MM.1S (cell line): ENCODE measurements at places on chromosomes 2 and 18.

DNA sequence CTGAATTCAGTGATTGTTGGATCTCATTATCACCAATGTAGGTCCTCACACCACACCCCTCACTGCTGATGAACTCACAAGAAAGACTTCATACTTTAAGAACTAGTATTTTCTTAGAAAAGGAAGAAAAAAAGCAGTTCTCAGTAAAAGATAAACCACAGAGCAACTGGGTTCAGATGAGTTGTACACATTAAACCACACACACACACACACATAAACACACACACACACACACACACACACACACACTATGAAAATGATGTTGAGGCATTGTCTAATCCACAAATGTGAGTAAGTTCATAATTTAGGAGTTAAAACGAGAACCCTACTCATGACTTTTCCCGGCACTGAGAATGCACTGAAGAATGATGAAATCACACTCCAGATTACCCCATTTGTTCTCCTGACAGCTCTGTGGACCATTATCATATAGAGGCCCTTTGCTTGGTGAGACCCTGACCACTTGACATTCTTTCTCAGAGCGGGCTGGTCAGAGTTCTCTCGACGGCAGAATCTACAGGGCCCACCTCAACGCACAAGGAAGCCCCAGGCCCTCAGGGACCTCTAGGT lies 106.2 kb downstream of the BCL2 start:
- H3K36me3 ChIP-seq: no peaks in the 10 kb centered on the region
- H3K27ac ChIP-seq: no peak overlapping the region
- peaks cover 28% of the 10 kb centered on the region for H3K4me1 ChIP-seq
- H3K27me3 ChIP-seq: no peaks in the 10 kb centered on the region

GRCh38 chr18:48749768-48750167 lies 201.0 kb downstream of the SMAD7 start:
- no peak overlapping the region for H3K4me3 ChIP-seq
- no peaks in the 10 kb centered on the region for H3K4me1 ChIP-seq
- H3K27me3 ChIP-seq: no peaks in the 10 kb centered on the region
- no peaks in the 10 kb centered on the region for H3K36me3 ChIP-seq
- DNase-seq: no peak

- no peaks in the 10 kb centered on the region for H3K36me3 ChIP-seq
- no peaks in the 10 kb centered on the region for H3K27me3 ChIP-seq
- no peaks in the 10 kb centered on the region for H3K4me1 ChIP-seq
Observed at GRCh38 chr18:48662011-48662661, 123.3 kb downstream of the CTIF start.

GRCh38 chr2:6917761-6918421 lies 679 bp downstream of the RNF144A start:
- H3K36me3 ChIP-seq: no peaks in the 10 kb centered on the region
- peaks cover 5% of the 10 kb centered on the region; the same call in 1 of the 2 replicates for H3K27me3 ChIP-seq
- H3K4me1 ChIP-seq: no peaks in the 10 kb centered on the region
- peak overlapping the region; percentile 29; the same call in 1 of the 2 replicates for H3K4me3 ChIP-seq
- H3K27ac ChIP-seq: no peak overlapping the region

- no peak overlapping the region for H3K27ac ChIP-seq
- H3K36me3 ChIP-seq: no peaks in the 10 kb centered on the region
- H3K4me3 ChIP-seq: no peak overlapping the region
- H3K4me1 ChIP-seq: no peaks in the 10 kb centered on the region
Observed at GRCh38 chr2:238775591-238775990, 72.3 kb upstream of the TWIST2 start.

DNA sequence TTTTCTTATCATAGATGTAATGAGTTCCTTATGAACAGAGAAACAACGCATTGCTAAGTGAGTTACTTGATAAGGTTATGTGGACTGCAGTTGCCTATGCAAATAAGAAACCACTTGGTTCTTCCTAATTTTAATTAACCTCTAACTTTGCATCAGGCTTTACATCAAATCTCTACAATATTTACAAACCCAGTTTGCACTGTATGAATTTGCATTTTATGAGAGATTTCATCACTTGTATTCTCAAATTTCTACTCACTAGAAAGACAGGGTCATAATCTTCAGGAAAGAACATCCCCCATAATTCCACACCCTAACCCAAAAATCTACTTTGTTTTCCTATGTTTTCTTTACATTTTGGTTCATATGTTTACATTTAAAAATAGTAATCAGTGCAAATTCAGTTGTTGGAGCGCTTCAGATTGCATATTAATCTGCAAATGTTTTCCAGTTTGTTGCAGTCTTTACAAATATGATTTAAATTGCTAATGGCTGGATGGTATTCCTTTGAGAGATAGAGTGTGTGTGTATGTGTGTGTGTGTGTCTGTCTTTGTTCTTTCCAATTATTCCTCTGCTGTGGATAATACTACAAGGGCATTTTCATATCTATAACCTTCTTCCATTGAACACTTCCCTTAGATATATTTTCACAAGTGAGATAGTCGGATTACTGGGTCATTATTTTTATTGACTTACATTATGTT lies 106.1 kb downstream of the COL4A4 start:
- H3K4me1 ChIP-seq: no peaks in the 10 kb centered on the region
- H3K4me3 ChIP-seq: no peak overlapping the region
- no peaks in the 10 kb centered on the region for H3K36me3 ChIP-seq

DNA sequence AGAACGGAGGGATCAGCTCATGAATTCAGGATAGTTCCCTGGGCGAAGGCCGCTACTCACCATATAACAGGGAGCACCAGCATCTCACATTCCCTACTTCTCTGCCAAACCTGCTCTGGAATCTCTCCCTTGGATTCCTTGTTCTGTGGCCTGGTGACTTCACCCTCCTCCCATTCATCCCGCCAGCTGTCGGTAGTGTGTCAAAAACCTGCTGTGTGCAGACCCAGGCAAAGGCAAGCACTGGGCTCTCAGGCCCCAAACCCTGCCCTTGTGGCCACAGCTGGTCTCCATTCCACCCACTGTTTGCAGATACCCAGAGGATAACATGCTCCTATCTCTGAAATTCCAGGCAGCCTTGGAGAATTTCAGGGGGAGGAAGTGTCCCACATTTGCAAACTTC lies 151.6 kb downstream of the CAPN13 start:
- no peaks in the 10 kb centered on the region for H3K27me3 ChIP-seq
- no peaks in the 10 kb centered on the region for H3K4me1 ChIP-seq
- H3K4me3 ChIP-seq: no peak overlapping the region
- DNase-seq: no peak
- no peaks in the 10 kb centered on the region for H3K36me3 ChIP-seq

GRCh38 chr2:241844066-241844728 lies 14.5 kb downstream of the PDCD1 start:
- no peaks in the 10 kb centered on the region for H3K36me3 ChIP-seq
- no peak overlapping the region for H3K4me3 ChIP-seq
- H3K4me1 ChIP-seq: no peaks in the 10 kb centered on the region
- peak; percentile 65 for DNase-seq
- peaks cover 18% of the 10 kb centered on the region for H3K27me3 ChIP-seq

DNA sequence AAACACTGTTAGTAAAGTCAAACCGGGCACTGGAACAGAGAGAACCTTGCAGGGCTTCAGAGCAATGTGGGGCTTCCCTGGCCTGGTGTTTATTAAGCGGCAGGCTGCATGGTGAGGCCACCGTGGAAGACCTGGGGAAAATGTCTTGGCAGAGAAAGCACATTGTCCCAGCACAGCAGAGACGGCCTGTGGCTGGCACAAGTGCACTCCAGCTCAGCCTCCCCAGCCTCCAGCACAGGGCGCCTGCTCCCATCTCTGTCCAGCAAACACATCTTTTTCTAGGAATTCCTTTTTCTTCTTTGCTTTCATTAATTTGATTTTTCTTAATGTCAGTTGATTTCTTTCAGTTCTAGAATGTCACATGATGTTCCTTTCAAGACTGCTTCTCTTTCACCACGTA lies 138.2 kb upstream of the NFATC1 start:
- no peaks in the 10 kb centered on the region for H3K4me1 ChIP-seq
- DNase-seq: no peak
- no peak overlapping the region for H3K4me3 ChIP-seq
- no peaks in the 10 kb centered on the region for H3K36me3 ChIP-seq

DNA sequence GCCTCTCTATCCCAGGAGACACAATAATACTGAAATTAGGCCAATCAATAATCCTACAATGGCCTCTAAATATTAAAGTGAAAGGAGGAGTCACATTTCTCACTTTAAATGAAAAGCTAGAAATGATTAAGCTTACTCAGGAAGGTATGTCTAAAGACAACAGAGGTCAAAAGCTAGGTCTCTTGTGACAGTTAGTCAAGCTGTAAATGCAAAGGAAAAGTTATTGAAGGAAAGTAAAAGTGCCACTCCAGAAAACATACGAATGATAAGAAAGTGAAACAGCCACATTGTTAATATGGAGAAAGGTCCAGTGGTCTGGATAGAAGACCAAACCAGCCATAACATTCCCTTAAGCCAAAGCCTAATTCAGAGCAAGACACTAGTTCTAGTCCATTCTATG lies 9.5 kb downstream of the SESTD1 start:
- peaks cover 22% of the 10 kb centered on the region for H3K4me1 ChIP-seq
- no peak overlapping the region for H3K27ac ChIP-seq
- H3K36me3 ChIP-seq: no peaks in the 10 kb centered on the region
- no peaks in the 10 kb centered on the region for H3K27me3 ChIP-seq
- no peak for DNase-seq

DNA sequence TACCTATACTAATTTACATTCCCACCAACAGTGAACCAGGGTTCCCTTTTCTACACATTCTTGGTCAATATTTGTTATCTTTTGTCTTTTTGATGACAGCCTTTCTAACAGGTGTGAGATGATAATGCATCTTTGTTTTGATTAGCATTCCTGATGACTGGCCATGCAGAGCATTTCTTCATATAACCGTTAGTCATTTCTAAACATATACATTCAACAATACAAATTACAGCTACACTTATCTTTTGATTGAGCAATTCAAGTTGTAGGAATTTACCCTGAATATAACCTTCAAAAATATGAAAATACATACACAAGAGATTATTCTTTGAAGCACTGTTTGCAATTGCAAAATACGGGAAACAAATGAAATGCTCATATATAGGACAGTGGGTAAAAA lies 94.9 kb downstream of the TMEM131 start:
- H3K4me3 ChIP-seq: no peak overlapping the region
- H3K27me3 ChIP-seq: no peaks in the 10 kb centered on the region
- no peak for DNase-seq
- H3K27ac ChIP-seq: no peak overlapping the region

DNA sequence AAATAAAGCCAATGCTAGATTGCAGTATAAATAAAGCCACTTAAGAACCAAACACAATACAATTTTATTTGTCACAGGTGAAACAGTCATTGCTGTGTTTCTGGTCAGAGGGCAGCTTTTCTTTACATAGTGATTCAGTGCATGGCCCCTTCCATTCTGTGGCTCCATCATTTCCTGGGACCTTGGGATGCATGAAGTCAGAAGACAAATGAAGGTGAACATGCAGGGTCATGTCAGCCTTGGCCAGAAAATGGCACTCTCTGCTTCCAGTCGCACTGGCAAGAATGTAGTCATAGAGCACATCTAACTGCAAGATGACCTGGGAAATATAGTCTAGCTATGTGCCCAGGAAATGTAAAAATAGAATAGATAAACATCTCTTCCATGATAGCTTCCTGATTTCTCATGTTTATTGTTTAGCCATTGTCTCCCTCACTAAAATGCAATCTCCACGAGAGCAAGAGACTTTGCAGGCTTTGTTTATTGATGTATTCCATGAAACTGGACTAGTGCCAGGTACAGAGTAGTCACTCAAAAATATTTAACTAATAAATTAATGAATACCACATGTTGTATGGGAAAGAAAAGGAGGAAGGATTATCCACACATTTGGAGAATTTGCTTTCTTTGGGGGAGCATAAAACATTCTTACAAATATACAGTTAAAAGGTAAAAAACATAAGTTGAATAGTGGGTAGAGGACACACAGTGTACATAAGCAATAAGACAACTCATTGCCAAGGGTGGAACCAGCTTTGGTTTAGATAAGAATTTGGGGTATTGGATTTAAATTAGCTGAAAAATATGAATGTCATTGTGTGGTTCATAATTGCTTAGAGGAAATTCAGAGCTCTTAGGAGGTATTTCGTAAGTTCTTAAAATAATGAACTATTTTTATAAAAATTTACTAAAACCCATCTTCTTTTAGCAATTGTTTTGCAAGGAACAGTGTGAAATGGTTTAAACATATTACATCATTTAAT lies 343.8 kb downstream of the PID1 start:
- no peaks in the 10 kb centered on the region for H3K4me1 ChIP-seq
- DNase-seq: no peak
- no peaks in the 10 kb centered on the region for H3K27me3 ChIP-seq
- no peak overlapping the region for H3K27ac ChIP-seq
- H3K4me3 ChIP-seq: no peak overlapping the region

GRCh38 chr2:127665267-127665893 lies 9.9 kb downstream of the LIMS2 start:
- no peak overlapping the region for H3K27ac ChIP-seq
- peaks cover 5% of the 10 kb centered on the region; the same call in 1 of the 2 replicates for H3K27me3 ChIP-seq
- H3K36me3 ChIP-seq: no peaks in the 10 kb centered on the region
- DNase-seq: no peak
- no peak overlapping the region for H3K4me3 ChIP-seq

DNA sequence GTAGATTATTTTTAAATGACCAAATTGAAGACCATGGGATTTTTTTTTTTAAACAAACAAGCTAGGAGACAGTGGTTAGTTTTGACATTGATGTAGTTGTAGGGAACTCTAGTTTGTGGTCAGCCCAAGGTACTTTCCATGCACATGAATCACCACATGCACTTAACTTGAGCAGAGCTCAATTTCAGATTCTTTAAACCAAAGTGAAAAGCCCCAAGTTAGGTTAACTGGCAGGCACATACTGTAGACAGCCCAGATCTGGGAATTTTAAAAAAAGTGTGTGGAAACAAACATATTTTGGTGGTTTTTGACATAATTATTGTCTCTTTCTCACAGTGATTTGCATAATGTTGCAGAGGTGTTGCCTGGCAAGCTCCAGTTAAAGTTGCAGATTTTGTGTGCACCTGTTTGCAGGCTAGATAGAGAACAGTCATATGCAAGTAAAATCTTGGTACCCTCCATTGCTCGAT lies 88.4 kb downstream of the BCL2L11 start:
- H3K27me3 ChIP-seq: no peaks in the 10 kb centered on the region
- no peak overlapping the region; the same call in 1 of the 2 replicates for H3K4me3 ChIP-seq
- DNase-seq: peak; percentile 96
- peak overlapping the region; percentile 74 for H3K27ac ChIP-seq

- no peak overlapping the region for H3K4me3 ChIP-seq
- no peaks in the 10 kb centered on the region for H3K36me3 ChIP-seq
- no peaks in the 10 kb centered on the region for H3K27me3 ChIP-seq
- H3K4me1 ChIP-seq: no peaks in the 10 kb centered on the region
- DNase-seq: no peak
Observed at GRCh38 chr2:181553244-181553643, 96.1 kb downstream of the ITGA4 start.

GRCh38 chr2:17228461-17228860 lies 289.8 kb downstream of the RAD51AP2 start:
- H3K4me1 ChIP-seq: no peaks in the 10 kb centered on the region
- H3K36me3 ChIP-seq: no peaks in the 10 kb centered on the region
- H3K27me3 ChIP-seq: no peaks in the 10 kb centered on the region
- no peak for DNase-seq
- no peak overlapping the region for H3K4me3 ChIP-seq
- no peak overlapping the region for H3K27ac ChIP-seq
